Lung (tissue), 17 donors: ENCODE measurements at places on chromosomes 6 and 20. TPM values are rescaled to one million over a fixed set of nuclear protein-coding genes. Genes with fewer than 3 reads are reported as not detected.
A peak's percentile ranks its signal among the peaks of the same experiment; 100 is the strongest.

FOXS1 gene
- 1.4 TPM for polyA plus RNA-seq

DNA sequence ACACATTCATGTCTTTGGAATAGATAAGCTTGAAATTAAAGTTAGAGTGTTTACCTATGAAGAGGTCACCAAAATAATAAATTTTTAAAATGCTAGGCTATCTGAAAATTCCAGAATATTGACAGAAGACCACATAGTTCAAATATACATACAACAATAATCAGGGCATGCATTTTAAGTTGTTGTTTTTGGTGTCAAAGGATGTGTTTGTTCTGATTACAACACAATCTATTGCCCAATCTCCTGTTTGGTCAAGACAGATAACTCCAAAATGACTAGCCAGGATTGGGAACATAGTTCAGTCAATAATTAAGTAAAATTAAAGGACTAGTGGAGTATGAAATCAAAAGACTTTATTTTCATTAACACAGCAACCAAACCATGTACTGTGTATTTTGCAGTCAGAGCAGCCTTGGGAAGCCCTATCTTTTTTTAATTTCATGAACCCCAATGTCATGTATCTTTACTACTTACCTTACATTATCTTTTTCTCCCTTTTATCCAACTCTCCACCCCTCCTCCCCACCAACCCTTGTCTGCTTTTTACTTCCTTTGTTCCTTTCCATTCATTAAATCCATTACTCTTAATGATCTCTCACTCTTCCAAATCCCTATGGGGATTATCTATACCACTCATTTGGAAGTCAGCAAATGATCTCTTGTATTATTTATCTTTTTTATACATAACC lies 111.2 kb downstream of the CDK19 start:
- DNase-seq, result no peak

GRCh38 chr6:17281497-17282481 lies 628 bp downstream of the RBM24 start:
- peak; percentile 60 for DNase-seq

DNA sequence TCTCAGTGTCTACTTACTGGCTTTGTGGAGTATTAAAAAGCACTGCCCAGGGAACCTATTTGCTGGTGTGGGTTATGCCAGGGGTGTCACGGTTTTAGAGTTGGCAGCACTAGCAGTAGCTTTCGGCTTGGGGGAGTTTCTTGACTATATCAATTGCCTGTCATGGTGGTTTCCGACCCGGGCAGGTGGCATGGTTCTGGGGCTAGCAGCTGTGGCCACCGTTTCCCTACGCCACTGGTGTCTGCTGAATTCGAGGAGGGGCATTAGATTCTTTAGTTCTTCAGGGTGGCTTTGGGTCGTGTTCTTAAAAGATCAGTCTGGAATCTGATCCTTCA lies 55.6 kb upstream of the FOXC1 start:
- no peak for DNase-seq

DNA sequence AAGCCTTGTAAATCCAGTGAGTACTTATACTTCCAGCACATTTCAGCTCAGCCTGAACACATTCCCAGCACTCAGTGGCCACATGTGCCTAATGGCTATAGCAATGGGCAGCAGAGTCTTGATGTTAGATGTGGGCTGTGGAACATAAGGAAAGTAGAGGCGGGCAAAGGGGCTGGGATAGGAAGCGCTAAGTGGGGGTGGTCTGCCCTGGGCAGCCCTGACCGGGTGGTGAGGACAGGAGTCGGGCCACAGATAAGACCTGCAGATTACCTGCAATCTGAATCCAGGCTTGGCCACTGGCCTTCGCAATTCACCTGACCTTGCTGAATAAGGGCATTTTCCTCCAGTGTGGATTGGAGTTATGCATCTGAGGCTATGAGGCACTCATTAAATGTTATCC lies 11.1 kb upstream of the HMGA1 start:
- DNase-seq, result no peak

GRCh38 chr20:50378170-50379000 lies 131.8 kb upstream of the PTPN1 start:
- DNase-seq, result no peak

DNA sequence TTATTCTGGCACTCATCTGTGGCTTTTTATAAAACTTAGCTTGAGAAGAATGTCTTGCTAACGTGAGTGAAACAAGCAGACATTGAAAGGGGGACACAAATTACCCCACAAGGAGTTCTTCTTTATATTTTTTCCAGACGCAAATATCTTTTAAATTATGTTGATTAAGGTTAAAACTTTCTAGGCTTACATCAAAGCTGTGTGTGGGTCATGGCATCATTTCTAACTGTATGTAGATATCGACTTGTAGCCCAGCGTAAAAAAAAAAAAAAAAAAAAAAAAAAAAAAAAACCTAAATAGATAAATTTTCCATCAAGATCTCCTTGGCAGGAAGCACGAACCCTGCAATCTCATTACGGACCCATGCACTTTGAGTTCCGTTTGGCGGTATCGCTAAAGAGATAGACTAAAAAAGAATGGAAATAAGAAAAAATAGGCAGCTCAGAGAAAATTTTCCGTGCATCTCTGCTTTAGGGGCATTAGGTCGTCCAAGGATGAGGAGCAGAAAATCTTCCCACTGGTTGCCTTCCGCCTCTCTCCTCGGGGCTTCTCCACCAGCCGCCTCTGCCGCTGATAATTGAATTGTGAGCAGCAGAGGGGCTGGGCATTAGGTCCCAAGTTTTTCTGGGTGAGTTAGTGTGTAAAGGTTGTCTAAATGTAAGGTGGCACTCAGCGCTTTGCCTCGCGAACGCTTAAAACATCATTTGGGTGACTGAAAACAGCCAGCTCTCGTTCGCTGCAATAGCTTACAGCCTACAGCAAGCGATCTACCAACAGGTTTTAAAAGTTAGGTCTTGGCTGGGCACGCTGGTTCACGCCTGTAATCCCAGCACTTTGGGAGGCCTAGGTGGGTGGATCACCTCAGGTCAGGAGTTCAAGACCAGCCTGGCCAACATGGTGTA lies 194.0 kb downstream of the TRIM27 start:
- no peak for DNase-seq

CD2AP gene
- polyA plus RNA-seq, result 14.2 TPM

DNA sequence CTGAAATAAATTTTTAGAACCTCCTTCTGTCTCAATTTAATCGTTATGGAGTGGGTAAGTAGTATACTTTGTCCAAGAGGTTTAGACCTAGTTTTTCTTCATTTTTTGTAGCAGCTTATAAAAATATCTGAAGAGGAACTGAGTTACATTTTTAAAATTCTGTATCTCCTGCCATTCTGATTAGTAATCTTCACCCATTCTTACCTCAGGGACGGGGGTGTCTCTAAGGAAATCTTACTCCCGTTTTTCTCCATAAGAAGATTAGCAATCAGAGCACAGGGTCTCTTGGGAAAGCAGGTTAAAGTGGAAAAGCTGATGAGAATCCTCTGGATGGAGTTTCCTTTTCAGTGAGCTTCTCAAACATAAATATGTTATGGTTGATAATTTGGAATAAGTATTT lies 259.3 kb upstream of the FAM83B start:
- DNase-seq, result no peak

UFL1 gene
- polyA plus RNA-seq, result 12.7 TPM

DNA sequence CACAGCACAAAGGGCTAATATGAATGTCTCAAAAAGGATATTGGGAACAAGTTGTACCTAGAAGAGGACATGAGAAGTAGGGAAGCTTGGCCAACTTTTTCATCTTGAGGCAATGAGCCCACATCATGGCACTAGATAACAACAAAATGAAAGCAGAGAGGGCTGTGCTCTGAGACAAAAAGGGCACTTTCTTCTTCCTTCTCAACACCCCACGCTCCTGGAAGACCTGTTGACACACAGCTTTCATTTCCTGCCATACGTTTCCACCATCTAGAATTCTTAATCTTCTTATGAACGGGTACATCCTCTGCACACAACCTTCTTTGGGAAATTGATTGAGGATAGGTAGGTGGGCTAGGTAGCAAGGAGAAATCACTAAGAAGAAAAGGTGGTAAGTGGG lies 187.8 kb upstream of the STXBP5 start:
- no peak for DNase-seq

SEC23B gene
- 10.3 TPM for polyA plus RNA-seq

SPAG4 gene
- polyA plus RNA-seq, result 1.9 TPM

ELOVL4 gene
- 0.22 TPM for polyA plus RNA-seq

LAMA4 gene
- polyA plus RNA-seq, result 38.6 TPM

- DNase-seq, result no peak
Observed at GRCh38 chr6:159461266-159461665, 231.8 kb downstream of the SOD2 start.

DNA sequence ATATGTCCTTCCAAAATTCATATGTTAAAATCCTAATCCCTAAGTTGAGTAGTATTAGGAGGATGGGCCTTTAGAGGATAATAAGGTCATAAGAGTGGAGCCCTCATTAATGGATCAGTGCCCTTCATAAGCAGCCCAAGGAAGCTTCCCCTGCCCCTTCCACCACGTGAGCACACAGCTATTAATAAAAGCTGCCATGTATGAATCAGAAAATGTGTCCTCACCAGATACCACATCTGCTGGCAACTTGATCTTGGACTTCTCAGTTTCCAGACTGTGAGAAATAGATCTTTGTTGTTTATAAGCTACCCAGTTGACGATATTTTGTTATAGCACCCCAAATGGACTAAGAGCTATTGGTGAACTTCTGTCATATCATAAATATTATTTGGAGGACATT lies 207.7 kb upstream of the HDDC2 start:
- no peak for DNase-seq

DNA sequence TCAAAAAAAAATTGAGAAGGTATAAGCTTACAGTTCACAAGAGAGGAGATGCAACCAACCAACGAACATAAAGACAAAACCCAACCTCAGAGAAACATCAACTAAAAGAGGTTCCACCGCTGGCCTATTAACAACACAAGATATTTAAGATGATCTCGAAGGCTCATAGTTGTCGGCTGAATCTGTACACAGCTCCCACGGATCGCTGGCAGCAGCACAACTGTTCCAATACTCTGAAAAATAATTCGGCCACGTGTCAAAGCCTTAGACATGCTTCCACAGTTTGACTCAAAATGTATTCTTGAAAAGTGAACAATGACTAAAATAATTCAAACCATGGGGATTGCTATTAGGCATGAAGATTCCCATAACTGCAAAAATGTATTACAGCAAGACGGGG lies 13.7 kb downstream of the EXOC2 start:
- DNase-seq, result peak; percentile 32

GFRAL gene
- polyA plus RNA-seq, result not detected

- DNase-seq, result peak; percentile 17
Observed at GRCh38 chr6:73314577-73315492, 39.2 kb downstream of the DPPA5 start.

DNA sequence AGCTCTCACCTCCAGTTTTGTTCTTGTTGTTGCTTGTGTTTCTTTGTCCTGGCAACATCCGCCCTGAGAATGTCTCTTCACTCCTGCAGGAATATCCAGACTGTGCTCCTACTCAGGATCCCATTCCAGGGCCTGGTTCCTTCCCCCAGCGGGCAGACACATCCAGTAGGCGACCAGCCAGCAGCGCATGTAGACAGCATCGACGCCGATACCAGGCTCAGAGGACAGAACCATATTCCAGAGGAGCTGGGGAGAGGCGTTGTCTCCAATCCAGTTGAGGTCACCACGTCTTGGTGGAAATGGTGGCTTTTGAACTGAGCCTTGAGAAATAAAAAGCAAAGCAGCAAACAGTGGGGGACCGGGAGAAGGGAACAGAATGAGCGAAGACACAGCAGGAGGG lies 114.6 kb upstream of the THBS2 start:
- no peak for DNase-seq

KIAA1755 gene
- polyA plus RNA-seq, result 0.75 TPM

DNA sequence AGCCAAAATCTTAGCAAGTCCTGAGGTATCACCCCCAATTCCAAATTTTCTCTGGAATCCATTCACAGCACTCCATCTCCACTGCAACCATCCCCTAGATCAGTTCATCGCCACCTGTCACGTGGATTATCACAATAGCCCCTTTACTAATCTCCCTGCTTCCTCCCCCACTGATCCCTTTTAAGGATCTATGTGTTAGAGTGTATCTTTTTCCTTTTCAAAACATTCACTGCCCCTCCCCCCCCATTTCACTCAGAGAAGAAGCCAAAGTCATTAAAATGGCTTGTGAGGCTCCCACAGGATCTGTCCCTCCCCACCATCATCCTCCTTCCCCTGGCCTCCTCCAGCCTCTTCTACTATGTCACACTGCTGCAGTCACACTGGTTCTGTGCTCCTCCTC lies 18.4 kb upstream of the SPAG4 start:
- no peak for DNase-seq
